ENCODE measurements at places on chromosomes 6 and 20.

- peak; percentile 81 for DNase-seq
Observed at GRCh38 chr6:16805243-16805950, 44.1 kb upstream of the ATXN1 start.

GRCh38 chr6:95686895-95687294 is 109.6 kb downstream of the MANEA start:
- DNase-seq: no peak

DNA sequence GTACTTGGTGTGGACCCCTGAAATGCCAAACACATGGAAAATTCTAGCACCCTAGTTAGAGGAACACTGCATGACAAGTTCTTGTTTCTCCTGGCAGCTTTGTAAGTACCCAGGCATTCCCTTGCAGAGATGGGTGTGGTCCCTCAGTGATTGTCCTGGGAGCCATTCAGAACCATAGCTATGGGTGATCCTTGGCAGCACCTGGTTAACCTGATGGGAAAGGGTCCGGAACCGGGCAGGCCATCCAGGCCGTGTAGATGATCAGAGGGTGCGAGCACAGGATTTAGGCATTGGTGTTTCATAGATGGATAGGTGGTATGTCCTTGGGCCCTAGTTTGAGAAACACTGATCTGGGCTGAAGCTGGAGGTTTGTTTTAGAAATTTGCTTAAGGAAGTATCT is 95.8 kb downstream of the RPP40 start:
- no peak for DNase-seq

DNA sequence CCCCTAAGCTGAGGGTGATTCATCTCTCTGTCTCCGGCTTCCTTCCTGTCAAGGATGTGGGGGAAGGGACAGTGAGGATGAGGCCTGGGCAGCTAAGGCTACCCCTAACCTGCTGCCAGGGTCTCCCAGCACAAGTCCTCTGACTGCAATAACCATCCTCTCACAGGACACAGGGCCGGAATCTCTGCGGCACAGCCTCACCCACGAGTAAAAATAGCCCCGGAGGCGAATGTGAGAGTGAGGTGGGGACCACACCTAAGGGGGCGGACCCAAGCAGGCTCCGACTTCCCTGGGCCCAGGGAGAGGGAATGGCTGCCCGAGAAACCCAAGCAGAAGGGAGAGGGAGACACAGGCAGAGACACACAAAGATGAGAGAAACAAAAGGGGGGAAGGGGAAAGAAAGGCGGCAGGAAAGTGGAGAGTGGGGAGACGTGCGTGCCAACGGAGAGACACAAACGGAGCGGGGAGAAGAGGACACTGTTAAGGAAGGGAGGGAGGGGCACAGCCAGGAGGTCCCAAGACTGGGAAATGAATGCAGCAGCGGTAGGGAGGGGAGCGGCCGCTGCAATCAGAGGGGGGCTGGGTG is 1.4 kb downstream of the CLIC1 start:
- peak; percentile 64 for DNase-seq

- no peak for DNase-seq
Observed at GRCh38 chr6:97423190-97423589, 140.2 kb upstream of the MMS22L start.

Data from cardiac muscle cell (in vitro differentiated cells and primary cell).